Activated CD4-positive, alpha-beta T cell treated with anti-CD3 and anti-CD28 coated beads, Interleukin-2, amount 10 ng/mL, durations not matched to agents 7 days and 5 days (primary cell): ENCODE measurements at places on chromosomes 3 and 15.

DNA sequence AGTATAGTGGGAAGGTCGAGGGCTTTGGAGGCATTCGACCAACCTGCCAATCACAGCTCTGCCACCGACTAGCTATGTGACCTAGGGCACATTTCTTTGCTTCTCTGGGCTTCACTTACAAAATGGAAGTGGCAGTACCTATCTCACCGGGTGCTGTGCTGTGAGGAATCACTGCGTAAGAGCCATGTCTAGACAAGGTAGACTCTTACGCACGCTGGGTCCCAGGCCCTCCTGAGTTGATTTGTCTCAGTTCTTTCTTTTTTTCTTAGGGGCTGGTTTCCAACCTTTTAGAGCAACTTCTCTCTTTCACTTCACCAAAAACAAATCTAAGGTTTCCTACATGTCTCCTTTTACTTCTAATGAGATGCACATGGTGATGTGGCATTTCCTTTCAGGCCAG lies 18.8 kb downstream of the CA12 start:
- DNase-seq = no peak

GRCh38 chr3:171347301-171348039 lies 112.7 kb downstream of the TNIK start:
- DNase-seq = no peak

- DNase-seq = no peak
These were observed 113.2 kb downstream of the TCF12 start for GRCh38 chr15:57031605-57032004.

- no peak for DNase-seq
These were observed 681.0 kb downstream of the DIPK2A start for GRCh38 chr3:144652573-144652972.

- DNase-seq = no peak
These were observed 886.3 kb downstream of the ROBO1 start for GRCh38 chr3:78881501-78881900.
